HT1080 (cell line): ENCODE measurements at places on chromosomes 6 and 20. TPM values are rescaled to one million over a fixed set of nuclear protein-coding genes. Genes with fewer than 3 reads are reported as not detected.

The ZC2HC1B gene
- not detected in 2 replicates for total RNA-seq

The JAG1 gene
- 42.8 and 43.6 TPM in 2 replicates for total RNA-seq

The STMND1 gene
- total RNA-seq = not detected in 2 replicates

The AARS2 gene
- 17.4 and 20.2 TPM in 2 replicates for total RNA-seq

The MOCS1 gene
- total RNA-seq = 16.9 and 22.7 TPM in 2 replicates

The TMC2 gene
- total RNA-seq = not detected in 2 replicates

The ZSCAN16 gene
- 1.6 and 3.2 TPM in 2 replicates for total RNA-seq

The IPCEF1 gene
- not detected in 2 replicates for total RNA-seq

The PGBD1 gene
- 6.1 and 6.2 TPM in 2 replicates for total RNA-seq

The KDM1B gene
- total RNA-seq = 13.1 and 25.3 TPM in 2 replicates

The LY6G6C gene
- not detected in 2 replicates for total RNA-seq
